ENCODE measurements at places on chromosomes 6 and 20. TPM values are rescaled to one million over a fixed set of nuclear protein-coding genes. Genes with fewer than 3 reads are reported as not detected.

COL11A2 gene
- 8.0 TPM for total RNA-seq

PDE7B gene
- 0.44 TPM for total RNA-seq

DEFB132 gene
- total RNA-seq: not detected

IL20RA gene
- total RNA-seq: not detected

SMPD2 gene
- total RNA-seq: 16.3 TPM

PEDS1 gene
- total RNA-seq: 17.1 TPM

DLL1 gene
- 15.9 TPM for total RNA-seq

TAAR9 gene
- not detected for total RNA-seq

DNA sequence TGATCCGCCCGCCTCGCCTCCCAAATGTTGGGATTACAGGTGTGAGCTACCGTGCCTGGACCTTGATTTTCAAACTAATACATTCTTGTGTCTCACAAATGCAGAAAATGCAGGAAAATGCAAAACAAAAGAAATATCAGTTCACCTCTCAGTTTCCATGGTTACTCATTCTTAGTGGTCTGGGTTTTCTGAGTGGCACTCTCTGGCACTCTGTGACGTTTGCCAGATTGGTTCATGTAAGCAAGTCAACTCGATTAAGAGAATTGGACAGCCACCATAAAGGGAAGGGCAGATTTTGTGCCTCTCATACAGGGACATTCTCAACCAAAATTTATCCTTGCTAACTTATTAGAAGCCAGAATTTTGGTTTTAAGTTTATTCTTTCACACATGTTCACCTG, 8.6 kb downstream of the CMTR1 start:
- peak overlapping the region; percentile 5 for H3K4me3 ChIP-seq
- DNase-seq: no peak
- peak overlapping the region; percentile 19 for H3K27ac ChIP-seq

GRCh38 chr6:137259349-137259748, 40.2 kb upstream of the IFNGR1 start:
- peaks cover 20% of the 10 kb centered on the region for H3K36me3 ChIP-seq
- H3K27me3 ChIP-seq: peaks cover 13% of the 10 kb centered on the region
- no peak overlapping the region for H3K27ac ChIP-seq
- no peak for DNase-seq

- H3K4me1 ChIP-seq: no peaks in the 10 kb centered on the region
- H3K27me3 ChIP-seq: peaks cover 4% of the 10 kb centered on the region
- DNase-seq: no peak
- no peaks in the 10 kb centered on the region for H3K36me3 ChIP-seq
- H3K4me3 ChIP-seq: no peak overlapping the region
These were observed 581.6 kb upstream of the FLRT3 start for GRCh38 chr20:14918976-14919375.

DNA sequence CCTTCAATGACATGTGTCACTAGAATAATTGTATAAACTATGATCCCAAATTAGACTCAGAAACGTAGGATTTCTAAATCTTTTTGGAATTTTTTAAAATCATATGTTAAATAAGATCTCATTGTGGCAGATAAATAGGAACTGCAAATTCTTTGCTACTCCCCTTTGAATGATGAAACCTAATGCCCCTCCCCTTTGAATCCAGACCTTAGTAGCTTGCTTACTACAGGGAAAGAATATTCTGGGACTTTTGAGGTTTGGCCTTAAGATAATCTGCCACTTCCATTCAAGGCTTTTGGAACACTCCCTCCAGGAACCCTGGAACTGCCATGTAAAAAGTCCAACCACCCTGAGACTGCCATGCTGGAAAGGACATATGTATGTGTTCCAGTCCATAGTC, 7.1 kb downstream of the TDP2 start:
- no peaks in the 10 kb centered on the region for H3K27me3 ChIP-seq
- no peak overlapping the region for H3K4me3 ChIP-seq
- DNase-seq: no peak
- H3K4me1 ChIP-seq: peaks cover 27% of the 10 kb centered on the region
- H3K36me3 ChIP-seq: peaks cover 9% of the 10 kb centered on the region

- peaks cover 5% of the 10 kb centered on the region for H3K4me1 ChIP-seq
These were observed 34.0 kb upstream of the FAM83C start for GRCh38 chr20:35326021-35326739.

DNA sequence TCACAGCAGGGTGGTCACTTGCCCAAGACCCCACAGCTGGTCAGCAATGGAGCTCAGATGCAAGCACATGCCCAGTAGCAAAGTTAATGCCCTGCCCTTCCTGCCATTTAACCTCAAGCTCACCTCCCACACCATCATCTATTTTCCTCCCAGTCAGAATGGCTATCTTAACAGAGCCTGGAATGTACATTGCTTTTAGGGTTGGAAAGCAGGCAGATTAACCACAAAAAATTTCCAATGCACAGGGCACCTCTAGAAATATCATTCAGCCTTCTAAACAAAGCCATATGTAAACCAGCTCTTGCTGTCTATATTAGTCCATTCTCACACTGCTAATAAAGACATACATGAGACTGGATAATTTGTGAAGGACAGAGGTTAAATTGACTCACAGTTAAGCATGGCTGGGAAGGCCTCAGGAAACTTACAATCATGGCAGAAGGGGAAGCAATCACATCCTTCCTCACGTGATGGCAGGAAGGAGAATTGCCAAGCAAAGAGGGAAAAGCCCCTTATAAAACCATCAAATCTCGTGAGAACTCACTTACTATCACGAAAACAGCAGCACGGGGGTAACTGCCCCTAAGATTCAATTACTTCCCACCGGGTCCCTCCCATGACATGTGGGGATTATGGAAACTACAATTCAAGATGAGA, 106.9 kb downstream of the FYN start:
- H3K4me1 ChIP-seq: peaks cover 63% of the 10 kb centered on the region
- peak overlapping the region; percentile 25 for H3K4me3 ChIP-seq

DNA sequence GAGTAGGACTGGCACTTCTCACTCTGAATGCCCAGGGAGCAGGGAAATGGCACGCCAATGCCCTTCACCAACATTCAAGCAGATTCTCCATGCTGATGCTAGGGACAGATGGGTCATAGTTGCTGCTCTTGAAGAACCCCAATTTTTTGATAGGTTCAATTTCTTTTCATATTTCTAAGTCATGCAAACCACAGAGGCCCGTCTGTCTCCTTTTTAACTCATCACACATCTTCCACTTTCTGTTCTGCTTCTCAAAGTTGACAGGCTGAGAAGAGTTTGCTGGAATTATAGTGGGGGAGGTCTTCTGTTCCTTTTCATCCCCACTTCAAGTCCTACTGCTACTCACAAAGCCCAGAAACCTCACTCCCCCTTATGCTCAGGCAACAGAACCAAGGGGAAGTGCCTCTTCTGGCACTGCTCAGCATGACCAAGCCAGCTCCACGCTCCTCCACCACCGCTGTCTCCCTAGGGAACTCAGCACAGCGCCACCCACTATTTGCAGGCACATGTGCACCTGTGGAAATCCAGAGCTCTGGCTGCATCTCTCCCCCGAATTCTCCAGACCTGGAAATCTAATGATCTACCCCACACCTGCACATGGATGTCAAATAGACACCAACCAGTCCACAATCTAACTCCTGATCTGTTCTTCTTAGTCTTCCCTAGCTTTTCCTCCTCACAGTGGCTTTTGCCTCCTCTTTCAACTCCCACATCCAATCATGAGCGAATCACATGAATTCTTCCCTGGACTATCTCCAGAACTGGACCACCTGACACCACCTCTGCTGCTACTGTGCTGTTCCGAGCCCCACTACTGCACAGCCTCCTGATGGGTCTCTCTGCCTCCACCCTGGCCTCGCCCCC, 10.7 kb downstream of the ZBTB24 start:
- H3K27me3 ChIP-seq: no peaks in the 10 kb centered on the region
- no peak for DNase-seq
- H3K27ac ChIP-seq: peak overlapping the region; percentile 12
- H3K36me3 ChIP-seq: peaks cover 30% of the 10 kb centered on the region
- no peak overlapping the region for H3K4me3 ChIP-seq

DNA sequence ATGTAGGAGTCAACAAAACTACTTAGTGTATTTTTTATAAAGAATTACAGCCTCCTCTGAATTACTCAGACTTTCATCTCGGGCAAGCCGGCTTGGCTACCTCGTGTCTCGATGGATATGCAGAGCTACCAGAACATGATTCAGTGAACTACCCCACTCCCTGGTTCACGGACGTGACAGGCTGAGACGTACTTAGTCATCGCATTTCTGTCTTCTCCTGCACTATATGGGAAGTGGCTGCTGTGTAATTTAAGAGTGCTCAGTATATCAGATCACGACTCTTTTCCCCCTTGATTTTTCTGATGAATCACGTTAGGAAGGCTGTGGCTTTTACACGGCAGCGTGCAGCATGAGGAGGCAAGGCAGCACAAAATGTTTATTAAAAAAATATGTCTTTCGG, 302.7 kb upstream of the ZFP64 start:
- H3K4me1 ChIP-seq: peaks cover 5% of the 10 kb centered on the region
- H3K27me3 ChIP-seq: peaks cover 29% of the 10 kb centered on the region
- no peak overlapping the region for H3K27ac ChIP-seq
- DNase-seq: no peak
- peak overlapping the region; percentile 77 for H3K4me3 ChIP-seq
- no peaks in the 10 kb centered on the region for H3K36me3 ChIP-seq

- H3K4me1 ChIP-seq: peaks cover 8% of the 10 kb centered on the region
- no peak overlapping the region for H3K4me3 ChIP-seq
- no peaks in the 10 kb centered on the region for H3K36me3 ChIP-seq
- DNase-seq: no peak
These were observed 166.1 kb downstream of the CD83 start for GRCh38 chr6:14283600-14284235.

Data from naive thymus-derived CD8-positive, alpha-beta T cell (primary cell).